ENCODE measurements at places on chromosomes 16 and 17.
A peak's percentile ranks its signal among the peaks of the same experiment; 100 is the strongest.

- no peak for DNase-seq
Measured at GRCh38 chr17:40564195-40564882, 933 bp downstream of the CCR7 start.

GRCh38 chr16:27906883-27907282 is 156.6 kb downstream of the GSG1L start:
- no peak for DNase-seq

GRCh38 chr17:37174205-37174604 is 201.6 kb upstream of the C17orf78 start:
- DNase-seq = no peak

DNA sequence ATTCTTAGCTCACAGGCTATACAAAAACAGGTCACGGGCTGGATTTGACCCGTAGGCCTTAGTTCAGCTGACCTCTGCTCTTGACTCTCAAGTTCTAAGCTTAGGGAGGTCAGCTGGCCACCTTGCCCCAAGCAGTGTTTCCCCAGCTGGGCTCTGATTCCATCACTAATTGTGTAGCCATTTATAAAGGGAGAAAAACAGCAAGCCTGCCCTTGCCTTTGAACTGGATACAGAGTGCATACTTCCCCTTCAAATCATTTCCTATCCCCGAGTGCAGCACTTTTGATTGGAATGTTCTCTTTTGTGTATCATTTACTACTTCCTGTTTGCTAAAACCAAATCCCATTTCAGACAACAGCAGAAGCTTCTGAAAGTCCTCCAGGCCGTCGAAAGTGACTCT is 153.6 kb downstream of the KATNIP start:
- DNase-seq = no peak

DNA sequence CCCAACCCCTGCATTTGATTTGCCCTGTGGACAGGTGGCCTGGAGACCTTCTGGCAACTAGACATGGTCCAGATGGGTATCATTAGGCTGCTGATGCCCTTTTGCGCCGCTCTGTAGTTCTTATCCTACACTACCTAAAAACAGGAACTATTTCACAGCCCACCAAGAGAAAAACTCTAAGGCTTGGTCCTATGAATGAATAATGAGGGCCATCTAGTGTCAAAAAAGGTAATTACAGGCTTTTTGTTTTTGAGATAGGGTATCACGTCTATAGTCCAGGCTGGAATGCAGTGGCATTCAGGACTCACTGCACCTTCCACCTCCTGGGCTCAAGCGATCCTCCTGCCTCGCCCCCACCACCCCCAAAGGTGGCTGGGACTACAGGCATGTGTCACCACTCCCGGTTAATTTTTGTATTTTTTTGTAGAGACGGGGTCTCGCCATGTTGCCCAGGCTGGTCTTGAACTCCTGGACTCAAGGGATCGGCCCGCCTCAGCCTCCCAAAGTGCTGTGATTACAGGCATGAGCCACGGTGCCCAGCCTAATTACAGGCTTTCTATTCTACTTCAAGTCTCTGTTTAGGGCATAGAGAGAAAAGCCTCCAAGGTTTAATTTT is 20.9 kb downstream of the COIL start:
- peak; percentile 16 for DNase-seq

DNA sequence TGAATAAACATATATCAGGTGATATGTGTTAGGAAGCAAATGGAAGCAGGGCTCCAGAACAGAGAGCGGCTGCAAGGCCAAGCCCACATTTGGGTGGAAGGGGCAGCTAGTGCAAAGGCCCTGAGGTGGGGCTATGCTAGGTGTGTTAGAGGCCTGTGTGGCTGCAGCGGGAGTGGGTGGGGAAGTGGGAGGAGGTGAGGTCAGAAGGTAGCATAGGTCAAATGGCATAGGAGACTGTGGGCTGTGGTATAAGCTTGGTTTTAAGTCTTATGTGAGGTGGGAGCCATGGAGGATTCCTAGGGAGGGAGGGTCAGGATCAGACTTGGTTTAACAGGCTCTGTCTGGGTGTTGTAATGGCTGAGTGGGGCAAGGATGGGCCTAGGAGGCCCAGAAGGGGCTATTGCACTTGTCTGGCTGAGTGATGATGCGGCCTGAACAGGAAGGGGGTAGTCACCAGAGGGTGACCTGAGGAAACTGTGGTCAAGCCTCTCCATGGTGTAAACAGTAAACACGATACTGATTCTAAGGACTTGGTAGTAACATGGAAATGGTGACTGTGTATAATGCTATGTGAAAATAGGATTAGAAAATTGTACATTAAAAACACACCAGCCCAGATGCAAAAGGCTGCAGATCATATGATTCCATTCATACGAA is 31.1 kb downstream of the RAI1 start:
- no peak for DNase-seq

DNA sequence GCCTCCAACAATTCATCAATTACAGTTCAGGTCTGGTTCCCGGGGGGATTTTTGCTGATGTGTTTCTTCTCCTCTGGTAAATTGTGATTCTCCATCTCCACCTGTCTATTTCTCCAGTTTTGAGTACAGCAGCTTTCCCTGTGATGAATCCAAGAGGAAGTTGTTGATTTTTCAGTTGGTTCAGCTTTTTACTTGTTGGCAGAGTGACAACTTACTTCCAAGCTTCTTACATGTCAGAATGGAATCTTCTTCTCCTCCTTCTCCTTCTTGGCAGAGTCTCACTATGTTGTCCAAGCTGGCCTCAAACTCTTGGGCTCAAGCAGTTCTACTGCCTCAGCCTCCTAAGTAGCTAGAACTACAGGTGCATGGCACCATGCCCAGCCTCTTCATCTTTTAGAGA is 33.4 kb upstream of the TMEM92 start:
- DNase-seq = no peak
